Activated CD8-positive, alpha-beta T cell treated with anti-CD3 and anti-CD28 coated beads for 36 hours (primary cell): ENCODE measurements at places on chromosomes 1 and 21. TPM values are rescaled to one million over a fixed set of nuclear protein-coding genes. Genes with fewer than 3 reads are reported as not detected.

IGSF5 gene
- not detected for total RNA-seq

EPHA2 gene
- not detected for total RNA-seq

DIPK1A gene
- total RNA-seq, result 9.0 TPM

GPR25 gene
- total RNA-seq, result 0.29 TPM

IFNLR1 gene
- 4.8 TPM for total RNA-seq
